ENCODE measurements at places on chromosomes 2 and 18.

DNA sequence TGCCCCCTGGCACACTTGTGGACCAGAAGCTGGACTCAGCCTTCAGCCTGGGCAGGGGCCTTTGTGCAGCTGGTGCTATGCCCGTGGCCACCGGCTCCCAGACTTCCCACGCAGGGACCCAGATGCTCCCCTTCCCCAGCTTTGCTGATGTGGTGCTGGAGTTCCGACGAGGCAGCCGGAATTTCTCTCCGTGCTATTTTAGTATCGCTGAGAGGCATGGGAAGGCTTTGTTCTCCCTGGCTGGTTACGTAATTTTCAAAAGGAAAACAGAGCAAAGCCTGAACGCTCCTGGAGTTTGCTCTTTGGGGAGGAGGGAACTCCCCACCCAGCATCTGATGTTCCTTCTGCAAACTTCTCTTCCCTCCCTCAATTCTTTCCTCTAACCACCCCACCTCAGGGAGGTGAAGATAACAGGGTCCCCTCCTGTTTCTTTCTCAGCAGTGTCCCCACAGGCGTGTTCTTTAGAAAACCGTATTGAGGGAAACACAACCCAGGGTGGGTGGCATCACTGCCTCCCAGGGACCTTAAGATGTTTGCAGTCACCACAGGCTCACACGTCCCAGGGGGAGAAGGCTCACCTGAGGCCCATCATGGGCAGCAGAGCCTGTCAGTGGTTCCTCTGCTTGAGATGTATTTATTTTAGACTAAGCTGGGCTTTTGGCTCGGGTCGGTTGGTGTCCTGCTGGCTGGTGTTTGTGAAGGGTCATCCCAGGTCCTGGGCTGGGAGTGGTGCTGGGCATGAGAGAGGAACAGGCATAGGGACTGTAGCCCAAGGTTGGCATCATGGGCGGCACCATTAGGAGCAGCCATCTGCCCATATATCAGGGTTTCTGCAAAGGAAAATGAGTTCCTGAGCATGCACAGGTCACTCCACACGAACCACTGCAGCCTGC, 95.0 kb downstream of the MAPK4 start:
- DNase-seq: no peak

- no peak for DNase-seq
Measured at GRCh38 chr2:167487728-167488127, 599.4 kb downstream of the XIRP2 start.

GRCh38 chr18:28287146-28287545, 110.2 kb upstream of the CDH2 start:
- DNase-seq: no peak

GRCh38 chr2:12070581-12070980, 324.1 kb downstream of the LPIN1 start:
- DNase-seq: no peak

DNA sequence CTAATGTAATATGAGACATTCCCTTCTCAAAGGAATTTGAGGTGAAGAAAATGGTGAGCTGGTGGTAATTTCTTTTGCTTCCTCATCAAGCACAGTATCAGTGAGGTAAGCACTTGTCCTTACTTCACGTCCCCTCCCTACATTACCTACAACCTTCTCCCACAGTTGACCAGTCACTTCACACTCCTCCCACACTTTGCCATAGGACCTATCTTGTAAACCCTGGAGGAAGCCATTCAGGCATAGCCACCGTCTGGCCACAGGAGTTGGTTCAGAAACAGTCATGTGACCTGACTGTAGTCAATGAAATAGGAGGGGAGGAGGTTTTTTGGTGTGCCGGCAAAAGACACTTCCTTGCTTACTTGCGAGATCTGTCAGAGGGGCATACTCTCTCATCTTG, 12.1 kb downstream of the ACOXL start:
- DNase-seq: no peak

- peak; percentile 71 for DNase-seq
Measured at GRCh38 chr18:35458677-35459441, 38.9 kb downstream of the INO80C start.

DNA sequence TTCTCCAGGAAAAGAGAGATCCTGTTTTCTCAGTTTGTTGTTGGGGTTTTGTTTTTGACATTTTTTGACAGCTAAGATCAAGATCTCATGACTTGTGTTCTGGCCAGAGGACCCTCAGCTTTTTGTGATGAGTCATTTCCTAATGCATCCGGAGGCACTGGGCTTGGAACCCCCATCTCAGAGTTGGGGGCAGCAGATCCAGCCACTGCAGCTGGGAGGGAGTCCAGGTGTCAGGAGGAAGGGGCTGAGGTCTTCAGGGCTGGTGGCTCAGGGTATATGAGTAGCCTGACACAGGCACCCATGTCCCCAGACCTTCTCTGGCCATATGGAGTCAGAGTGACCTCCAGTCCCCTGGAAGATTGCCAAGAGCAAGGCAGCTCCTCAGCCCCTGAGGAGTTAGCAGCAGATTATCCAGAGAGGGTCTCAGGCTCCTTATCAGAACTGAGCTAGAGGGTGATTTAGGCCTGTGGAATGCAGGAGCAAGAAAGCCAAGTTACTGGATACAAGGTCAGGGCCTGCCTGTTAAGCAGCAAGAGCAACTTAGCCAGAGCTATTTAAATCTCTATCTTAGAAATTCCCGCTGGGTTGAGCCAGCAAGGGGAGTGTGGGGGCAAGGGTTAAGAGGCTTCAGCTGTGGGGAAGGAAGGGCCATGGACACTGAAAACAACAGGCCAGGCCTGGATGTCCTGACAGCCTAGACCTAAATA, 62.4 kb downstream of the TANC1 start:
- DNase-seq: peak; percentile 50

- no peak for DNase-seq
Measured at GRCh38 chr2:181123798-181124231, 143.4 kb downstream of the UBE2E3 start.

DNA sequence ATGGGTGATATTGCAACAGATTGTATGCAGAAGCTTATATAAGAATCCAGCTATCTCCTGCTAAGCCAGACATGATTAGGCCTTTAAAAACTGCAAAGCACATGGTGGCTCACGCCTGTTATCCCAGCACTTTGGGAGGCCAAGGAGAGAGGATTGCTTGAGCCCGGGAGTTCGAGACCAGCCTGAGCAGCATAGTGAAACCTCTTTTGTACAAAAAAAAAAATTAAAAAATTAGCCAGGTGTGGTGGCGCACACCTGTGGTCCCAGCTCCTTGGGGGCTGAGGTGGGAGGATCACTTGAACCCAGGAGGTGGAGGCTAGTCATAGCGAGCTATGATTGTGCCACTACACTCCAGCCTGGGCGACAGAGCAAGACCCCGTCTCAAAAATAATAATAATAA, 204.6 kb downstream of the TNS1 start:
- DNase-seq: no peak

DNA sequence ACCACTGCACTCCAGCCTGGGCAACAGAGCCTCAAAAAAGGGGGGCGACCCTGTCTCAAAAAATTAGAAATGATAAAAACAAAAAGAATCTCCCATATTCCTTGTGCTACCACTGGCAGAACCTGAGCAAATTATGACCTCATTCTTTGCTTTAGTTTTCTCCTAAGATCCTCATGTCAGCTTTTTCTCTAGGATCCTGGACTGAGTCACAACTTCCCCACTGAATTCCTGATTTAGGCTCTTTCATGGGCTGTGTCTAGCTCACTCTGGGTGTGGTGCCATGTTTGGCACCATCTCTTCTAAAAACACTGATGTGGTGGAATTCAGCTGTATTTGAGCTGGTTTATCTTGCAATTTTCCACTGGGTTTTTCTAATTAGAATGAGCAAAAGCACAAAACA, 37.1 kb downstream of the EXOC6B start:
- DNase-seq: no peak

DNA sequence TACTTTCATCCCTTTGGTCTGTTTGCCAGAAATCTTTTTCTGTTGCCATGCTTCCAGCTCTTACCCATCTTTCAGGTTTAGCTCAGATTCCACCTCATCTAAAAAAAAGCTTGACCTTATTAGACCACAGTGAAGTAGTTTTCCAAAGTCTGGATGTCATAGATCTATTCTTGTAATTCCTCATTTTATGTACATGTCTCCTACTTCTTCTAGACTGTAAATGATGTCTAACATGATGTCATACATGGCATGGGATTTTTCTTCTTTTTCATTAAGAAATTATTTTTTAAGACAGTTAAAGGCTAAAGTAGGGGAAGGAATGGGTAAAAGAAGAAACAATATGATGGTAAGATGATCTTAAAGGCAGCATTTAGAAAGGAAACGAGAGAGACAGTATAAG, 11.3 kb downstream of the GLS start:
- no peak for DNase-seq

DNA sequence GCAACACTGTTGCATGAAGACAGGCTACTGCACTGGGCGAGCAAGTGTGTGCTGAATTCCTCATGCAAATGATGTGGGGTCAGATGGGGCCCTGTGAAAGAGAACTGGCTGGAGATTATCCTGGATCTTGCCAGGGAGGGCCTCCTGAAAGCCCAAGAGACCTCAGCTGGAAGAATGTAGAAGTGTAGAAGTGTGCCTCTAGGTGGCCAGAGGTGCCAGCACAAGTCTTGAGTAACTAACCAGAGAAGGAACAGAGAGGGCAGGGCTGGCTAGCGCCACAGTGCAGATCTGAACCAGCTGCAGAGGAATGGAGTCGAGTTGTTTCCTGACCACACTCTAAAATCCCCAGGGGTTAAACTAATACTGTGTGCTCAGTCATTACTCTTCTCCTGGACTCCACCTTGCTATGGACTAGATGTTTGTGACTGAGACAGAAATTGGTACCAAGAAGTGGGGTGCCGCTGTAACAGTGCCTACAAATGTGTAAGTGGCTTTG, 399.3 kb downstream of the LRATD1 start:
- peak; percentile 9 for DNase-seq

DNA sequence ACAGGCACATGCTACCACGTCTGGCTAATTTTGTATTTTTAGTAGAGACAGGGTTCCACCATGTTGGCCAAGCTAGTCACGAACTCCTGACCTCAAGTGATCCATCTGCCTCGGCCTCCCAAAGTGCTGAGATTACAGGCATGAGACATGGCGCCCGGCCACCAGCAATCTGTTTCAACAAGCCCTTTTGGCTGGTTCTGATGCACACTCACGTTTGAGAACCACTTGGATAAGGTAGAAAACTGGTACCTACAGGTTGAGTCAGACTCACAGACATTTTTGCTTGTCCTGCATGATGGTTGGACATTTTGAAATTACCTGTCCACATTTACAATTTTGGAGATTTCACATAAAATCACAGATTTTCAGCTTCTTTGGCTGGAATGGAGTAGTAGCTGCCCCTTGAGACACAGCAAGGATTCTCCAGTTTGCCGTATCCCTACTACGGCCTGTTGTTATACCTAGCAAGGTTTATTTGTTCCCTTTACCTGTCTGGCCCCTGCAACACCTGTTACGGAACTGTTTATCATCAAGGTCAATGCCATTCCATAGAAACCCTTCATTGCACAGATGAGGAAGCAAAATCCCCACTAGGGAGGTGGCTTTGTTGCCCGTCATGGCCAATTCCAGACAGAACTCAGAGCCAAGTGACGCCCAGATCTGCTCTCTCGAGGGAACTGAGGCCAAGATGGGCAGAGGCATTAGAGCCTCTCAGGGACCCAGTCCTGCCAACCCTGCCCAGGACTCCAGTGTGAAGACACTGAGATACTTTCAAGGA, 31.4 kb upstream of the IGFBP2 start:
- DNase-seq: no peak

GRCh38 chr18:44700652-44701051, 20.0 kb downstream of the SETBP1 start:
- no peak for DNase-seq

- no peak for DNase-seq
Measured at GRCh38 chr2:128621074-128621473, 302.4 kb upstream of the HS6ST1 start.

GRCh38 chr2:234661175-234661574, 164.3 kb upstream of the ARL4C start:
- no peak for DNase-seq

GRCh38 chr18:50410008-50410407, 35.2 kb downstream of the SKA1 start:
- no peak for DNase-seq

- DNase-seq: no peak
Measured at GRCh38 chr2:221429741-221430491, 142.2 kb downstream of the EPHA4 start.

DNA sequence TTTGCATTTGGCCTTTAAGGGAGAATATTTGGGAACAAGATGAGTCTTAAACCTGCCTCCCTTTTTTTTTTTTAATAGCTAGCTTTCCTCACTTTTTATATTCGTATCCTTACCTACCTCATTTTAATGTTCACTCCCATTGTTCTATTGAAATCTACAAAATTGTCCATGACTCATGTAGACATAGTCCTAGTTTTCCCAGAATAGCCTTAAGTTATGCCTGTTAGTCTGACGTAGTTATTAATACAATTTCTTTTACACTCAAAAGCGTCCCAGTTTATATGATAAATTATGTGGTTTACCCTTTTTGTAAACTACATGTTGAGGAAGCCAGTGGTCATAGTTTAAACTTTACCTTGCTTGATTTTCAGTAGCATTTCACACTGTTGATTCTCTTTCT, 73.4 kb downstream of the UBR3 start:
- DNase-seq: no peak

DNA sequence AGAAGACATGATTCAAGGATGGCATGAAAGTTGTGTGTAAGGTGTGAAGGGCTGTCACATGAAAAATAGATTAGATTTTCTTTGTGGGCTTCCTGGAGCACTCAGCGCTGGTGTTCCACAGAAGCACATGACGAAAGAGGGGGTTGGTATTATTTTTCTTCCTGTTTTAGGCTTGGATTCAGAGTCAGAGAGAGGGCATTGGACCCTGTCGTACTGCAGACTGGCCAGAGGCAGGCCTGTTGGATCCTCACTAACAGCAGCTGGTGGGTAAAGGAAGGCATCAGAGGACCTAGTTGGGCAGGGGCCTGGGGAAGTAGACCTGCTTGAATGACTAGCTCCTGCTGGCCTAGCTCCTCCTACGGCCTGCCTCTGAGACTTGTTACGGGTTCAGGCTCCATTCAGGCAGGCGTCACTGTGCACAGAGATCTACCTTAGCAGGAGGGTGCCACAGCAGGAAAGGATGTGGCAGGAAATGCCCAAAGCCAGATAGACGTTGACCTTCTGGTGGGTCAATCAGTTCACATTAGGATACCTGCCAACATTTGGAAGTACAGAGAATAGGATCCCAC, 13.1 kb downstream of the CTLA4 start:
- DNase-seq: no peak

DNA sequence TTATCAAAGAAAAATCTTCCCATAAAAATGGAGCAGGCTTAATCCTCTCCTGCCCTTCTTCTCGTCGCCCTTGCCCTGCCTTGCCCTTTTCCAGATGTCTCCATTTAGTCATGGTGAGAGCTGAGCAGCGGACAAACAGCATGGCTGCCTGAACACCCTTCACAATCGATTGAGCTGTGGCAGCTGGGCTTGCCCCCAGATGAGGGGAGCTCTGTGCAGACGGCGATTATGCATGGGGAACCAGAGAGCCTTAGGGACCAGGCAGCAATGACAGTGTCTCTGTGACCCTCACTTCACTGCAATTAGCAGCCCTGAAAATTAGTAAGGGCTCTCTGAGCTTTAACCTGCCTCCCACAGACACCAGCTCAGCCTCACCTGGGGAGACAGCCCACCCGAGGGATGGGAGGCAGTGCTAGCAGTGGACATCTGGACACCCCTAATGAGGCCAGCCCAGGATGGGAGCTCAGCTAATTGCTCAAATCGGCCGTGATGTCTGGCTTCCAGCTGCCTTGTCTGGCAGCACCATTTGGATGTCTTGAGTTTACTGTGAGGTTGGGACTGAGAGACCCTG, 365.7 kb downstream of the TNS1 start:
- DNase-seq: no peak
